Activated CD8-positive, alpha-beta memory T cell treated with anti-CD3 and anti-CD28 coated beads, Interleukin-2, amount 10 ng/mL, durations not matched to agents 7 days and 5 days (primary cell): ENCODE measurements at places on chromosomes 16 and 17. TPM values are rescaled to one million over a fixed set of nuclear protein-coding genes. Genes with fewer than 3 reads are reported as not detected.

The ABCA3 gene
- total RNA-seq: 6.4 TPM

The WSCD1 gene
- total RNA-seq: 0.23 TPM

The RMI2 gene
- total RNA-seq: 70.4 TPM

The YBX2 gene
- total RNA-seq: 1.4 TPM

The NACA2 gene
- total RNA-seq: not detected

The CBFA2T3 gene
- total RNA-seq: not detected

The PDK2 gene
- total RNA-seq: 13.6 TPM

The KRT20 gene
- not detected for total RNA-seq

The GSG1L gene
- total RNA-seq: not detected

The SEZ6L2 gene
- 0.09 TPM for total RNA-seq

GRCh38 chr17:33874617-33875060 lies 380.4 kb upstream of the CCL2 start:
- DNase-seq: no peak
- no peak overlapping the region for H3K4me3 ChIP-seq
- H3K27me3 ChIP-seq: peaks cover 12% of the 10 kb centered on the region

GRCh38 chr16:13839577-13839976 lies 80.4 kb upstream of the ERCC4 start:
- no peak for DNase-seq
- H3K36me3 ChIP-seq: no peaks in the 10 kb centered on the region
- no peaks in the 10 kb centered on the region for H3K4me1 ChIP-seq
- H3K27ac ChIP-seq: no peak overlapping the region
- no peak overlapping the region for H3K4me3 ChIP-seq

GRCh38 chr17:51441431-51441830 lies 181.1 kb downstream of the UTP18 start:
- no peak for DNase-seq
- peaks cover 16% of the 10 kb centered on the region for H3K4me1 ChIP-seq
- no peak overlapping the region for H3K4me3 ChIP-seq
- peaks cover 1% of the 10 kb centered on the region for H3K36me3 ChIP-seq

- no peak for DNase-seq
- H3K4me3 ChIP-seq: no peak overlapping the region
- H3K4me1 ChIP-seq: peaks cover 18% of the 10 kb centered on the region
- H3K27ac ChIP-seq: no peak overlapping the region
- H3K27me3 ChIP-seq: peaks cover 4% of the 10 kb centered on the region
Observed at GRCh38 chr16:2782583-2783351, 4.6 kb downstream of the PRSS33 start.

- H3K36me3 ChIP-seq: no peaks in the 10 kb centered on the region
- H3K27me3 ChIP-seq: no peaks in the 10 kb centered on the region
- H3K27ac ChIP-seq: no peak overlapping the region
- H3K4me3 ChIP-seq: no peak overlapping the region
- no peaks in the 10 kb centered on the region for H3K4me1 ChIP-seq
- DNase-seq: peak; percentile 66
Observed at GRCh38 chr17:38333635-38334295, 10.0 kb downstream of the GPR179 start.

DNA sequence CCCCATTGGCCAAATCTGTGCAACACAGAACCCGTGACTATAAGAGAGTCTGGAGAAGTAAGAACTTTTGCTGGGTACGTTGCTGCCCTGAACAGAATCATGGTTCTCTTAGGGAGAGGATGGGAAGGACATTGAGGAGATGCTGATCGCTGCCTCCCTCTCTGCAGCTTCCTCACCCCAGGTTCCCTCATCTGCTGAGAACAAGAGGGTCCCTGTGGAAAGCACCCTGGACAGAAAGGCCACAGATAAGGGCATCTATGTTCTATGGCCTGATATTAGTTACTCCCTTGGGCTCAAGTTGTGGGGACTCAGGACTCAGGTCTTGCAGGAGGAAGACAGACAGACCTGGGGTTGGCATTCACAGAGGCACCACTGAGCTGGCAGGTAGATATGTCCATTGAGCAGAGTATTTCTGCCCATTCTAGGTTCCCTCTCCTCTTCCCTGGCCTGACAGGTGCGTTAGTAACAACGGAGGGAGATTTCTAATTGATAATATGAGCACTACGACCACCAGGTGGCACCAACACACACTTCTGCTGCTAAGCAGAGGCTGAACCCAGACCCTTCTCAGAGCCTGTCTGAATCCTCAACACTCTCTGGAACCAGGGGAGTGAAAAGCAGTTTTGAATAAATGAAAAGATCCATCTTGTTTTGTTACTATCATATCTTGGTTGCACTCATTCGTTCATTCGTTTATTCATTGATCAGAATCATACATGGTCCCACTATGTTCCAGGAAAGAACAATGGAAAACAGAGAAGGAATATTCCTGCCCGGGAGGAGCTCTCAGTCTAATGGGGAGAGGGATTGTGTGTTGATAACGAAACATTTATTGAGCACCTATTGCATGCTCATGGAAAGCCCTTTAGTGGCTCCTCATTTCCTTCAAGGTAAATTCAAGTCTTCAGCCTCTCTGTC lies 56.4 kb downstream of the SLC6A2 start:
- H3K27me3 ChIP-seq: peaks cover 22% of the 10 kb centered on the region
- H3K27ac ChIP-seq: no peak overlapping the region
- DNase-seq: peak; percentile 69

- no peak overlapping the region for H3K27ac ChIP-seq
- no peak overlapping the region for H3K4me3 ChIP-seq
- no peaks in the 10 kb centered on the region for H3K36me3 ChIP-seq
- H3K4me1 ChIP-seq: peaks cover 5% of the 10 kb centered on the region
Observed at GRCh38 chr17:39212841-39213480, 12.8 kb downstream of the STAC2 start.

DNA sequence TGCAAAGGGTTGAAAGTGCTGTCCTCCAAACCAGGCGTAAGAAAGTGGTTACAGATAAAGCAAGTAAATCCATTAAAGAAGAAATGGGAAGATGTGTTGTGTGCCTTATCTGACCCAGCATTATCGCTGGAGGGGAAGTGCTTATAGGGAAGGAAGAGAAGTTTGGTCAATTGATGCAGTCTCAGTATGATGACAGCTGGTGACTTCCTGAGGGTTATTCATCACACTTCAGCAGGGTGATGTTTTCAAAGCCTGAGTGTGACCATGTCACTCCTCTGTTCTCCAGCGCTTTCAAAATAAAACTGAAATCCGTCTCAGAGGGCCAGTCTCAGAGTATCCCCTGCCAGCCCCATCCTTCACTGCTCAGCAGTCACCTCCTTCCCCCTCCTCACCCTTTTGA lies 505.4 kb upstream of the RBFOX1 start:
- H3K27me3 ChIP-seq: no peaks in the 10 kb centered on the region
- H3K27ac ChIP-seq: no peak overlapping the region
- no peak for DNase-seq
- no peak overlapping the region for H3K4me3 ChIP-seq

DNA sequence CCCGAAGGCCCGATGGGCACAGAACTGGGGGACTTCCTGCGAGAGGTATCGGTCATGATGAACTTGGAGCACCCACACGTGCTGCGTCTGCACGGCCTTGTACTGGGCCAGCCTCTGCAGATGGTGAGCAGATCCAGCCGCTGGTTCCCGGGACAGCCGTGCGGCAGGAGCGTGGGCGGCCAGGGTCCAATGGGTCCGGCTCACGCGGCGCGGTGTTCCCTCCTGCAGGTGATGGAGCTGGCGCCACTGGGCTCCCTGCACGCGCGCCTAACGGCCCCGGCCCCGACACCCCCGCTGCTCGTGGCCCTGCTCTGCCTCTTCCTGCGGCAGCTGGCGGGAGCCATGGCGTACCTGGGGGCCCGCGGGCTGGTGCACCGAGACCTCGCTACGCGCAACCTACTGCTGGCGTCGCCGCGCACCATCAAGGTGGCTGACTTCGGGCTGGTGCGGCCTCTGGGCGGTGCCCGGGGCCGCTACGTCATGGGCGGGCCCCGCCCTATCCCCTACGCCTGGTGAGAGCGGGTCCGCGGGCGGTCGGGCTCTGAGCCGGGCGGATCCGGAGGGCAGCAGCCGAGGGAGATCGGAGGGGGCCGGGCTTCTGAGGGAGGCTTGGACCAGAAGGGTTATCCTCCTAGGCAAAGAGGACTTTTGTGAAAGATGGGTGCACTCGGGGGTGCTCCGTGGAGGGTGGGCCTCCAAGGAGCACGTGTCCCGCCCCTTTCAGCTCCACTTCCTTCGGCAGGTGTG lies 3.0 kb downstream of the TNK1 start:
- peak; percentile 81 for DNase-seq
- peaks cover 2% of the 10 kb centered on the region for H3K36me3 ChIP-seq
- H3K4me1 ChIP-seq: peaks cover 7% of the 10 kb centered on the region
- H3K27ac ChIP-seq: peak overlapping the region; percentile 68

DNA sequence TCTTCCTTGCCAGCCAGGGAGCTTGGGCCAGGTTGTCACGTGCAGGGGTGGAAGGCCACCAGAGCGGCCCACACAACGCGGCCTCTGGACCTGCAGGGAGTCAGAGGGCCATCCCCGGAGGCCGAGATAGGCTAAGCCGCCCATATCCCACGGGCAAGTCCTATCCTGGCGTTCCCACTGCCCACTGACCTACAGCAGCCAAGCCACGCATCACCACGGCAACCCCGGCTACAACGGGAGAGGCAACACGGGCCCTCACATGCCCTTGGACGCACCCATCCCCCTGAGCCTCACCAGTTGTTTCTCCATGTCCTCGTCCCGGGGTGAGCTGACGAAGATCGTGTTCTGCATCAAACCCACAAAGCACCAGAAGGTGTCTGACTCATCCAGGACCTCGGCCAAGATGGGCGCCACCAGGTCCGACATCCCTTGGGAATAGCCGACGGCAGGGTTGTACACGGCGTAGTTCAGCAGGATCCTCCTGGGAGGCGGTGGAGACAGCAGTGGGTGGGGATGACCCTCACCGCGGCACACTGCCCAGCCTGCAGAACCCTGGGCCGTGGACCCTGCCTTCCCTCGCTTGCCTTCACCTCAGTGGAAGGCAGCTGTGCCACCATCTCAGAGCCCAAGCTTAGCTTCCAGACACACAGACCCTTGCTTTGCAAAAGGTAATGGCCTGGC lies 88.2 kb downstream of the TBC1D16 start:
- H3K27ac ChIP-seq: no peak overlapping the region
- H3K27me3 ChIP-seq: no peaks in the 10 kb centered on the region
- no peak overlapping the region for H3K4me3 ChIP-seq
- peaks cover 8% of the 10 kb centered on the region for H3K4me1 ChIP-seq
- no peak for DNase-seq

- H3K4me3 ChIP-seq: no peak overlapping the region
- peaks cover 10% of the 10 kb centered on the region for H3K27me3 ChIP-seq
- no peak for DNase-seq
- H3K36me3 ChIP-seq: no peaks in the 10 kb centered on the region
- peaks cover 7% of the 10 kb centered on the region for H3K4me1 ChIP-seq
Observed at GRCh38 chr16:3246876-3247275, 9.6 kb downstream of the MEFV start.

DNA sequence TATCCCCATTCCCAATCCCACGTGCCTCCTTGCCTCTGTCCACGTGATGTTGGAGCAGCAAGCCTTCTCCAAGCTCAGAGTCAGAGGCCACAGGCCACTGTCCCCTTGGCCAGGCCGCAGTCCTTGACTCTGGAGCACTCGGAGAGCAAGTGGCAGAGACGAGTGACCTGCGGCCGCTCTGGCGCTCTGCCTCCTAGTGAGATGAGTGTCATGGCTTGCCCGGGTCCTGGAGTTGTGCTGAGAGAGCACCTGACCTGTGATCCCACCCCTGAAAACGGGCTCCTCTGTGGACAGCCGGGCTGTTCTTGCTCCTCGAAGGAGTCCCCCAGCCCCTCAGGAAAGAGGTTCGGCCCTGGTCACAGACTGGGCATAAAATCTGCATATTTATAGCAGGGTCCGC lies 10.0 kb upstream of the FASN start:
- H3K36me3 ChIP-seq: no peaks in the 10 kb centered on the region
- no peaks in the 10 kb centered on the region for H3K27me3 ChIP-seq
- peaks cover 29% of the 10 kb centered on the region for H3K4me1 ChIP-seq
- no peak for DNase-seq
- H3K27ac ChIP-seq: no peak overlapping the region

DNA sequence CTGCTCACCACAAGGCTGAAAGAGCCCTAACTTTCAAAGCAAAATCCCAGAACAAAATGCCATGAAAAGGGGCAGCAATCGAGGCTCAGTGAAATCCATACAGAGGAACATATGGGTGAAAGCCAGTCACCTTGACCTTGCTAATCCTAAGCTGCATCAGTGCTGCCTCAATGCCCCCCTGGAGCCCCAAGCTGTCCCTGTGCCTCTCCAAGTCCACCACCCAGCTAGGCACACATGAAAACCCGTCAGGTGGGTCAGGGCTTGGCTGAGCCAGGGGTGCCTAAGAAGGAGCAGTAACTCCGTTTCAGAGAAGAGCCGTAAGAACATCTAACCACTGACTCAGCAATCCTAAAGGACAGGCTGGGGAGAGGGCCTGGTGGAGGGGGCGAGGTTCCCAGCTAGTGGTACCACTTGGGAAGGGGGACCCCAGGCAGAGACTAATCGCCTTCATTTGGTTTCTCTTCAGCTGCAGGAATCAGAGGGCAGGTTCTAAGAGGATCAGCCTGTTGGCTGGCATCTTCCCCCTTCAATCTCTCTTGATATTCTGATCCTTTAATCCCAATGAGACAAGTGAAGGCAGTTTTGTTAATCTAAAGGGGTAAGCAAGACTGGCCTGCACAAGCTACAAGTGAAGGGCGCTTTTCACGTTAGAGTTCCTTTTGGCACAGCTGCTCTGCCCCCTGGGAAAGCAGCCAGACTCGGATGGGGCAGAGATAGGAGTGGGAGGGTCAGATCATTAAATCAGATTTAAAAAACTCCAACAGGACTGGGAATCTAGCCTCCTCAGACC lies 7.6 kb downstream of the PITPNA start:
- H3K4me3 ChIP-seq: no peak overlapping the region
- peaks cover 16% of the 10 kb centered on the region for H3K4me1 ChIP-seq
- no peak for DNase-seq

DNA sequence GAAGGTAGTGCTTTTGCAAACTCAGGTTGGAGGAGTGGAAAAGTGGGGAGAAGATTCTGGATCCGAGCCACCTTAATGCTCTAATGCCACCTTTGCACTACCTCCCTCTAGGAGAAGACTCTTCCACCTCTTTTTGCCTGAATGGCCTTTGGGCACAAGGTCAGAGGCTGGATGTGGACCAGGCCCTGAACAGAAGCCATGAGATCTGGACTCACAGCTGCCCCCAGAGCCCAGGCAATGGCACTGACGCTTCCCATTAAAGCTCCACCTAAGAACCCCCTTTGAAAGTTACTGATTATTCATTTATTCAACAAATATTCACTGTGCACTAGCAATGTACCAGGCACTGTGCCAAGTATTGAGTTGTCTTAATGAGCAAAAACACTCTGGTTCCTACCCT lies 3.2 kb downstream of the SHBG start:
- H3K4me1 ChIP-seq: no peaks in the 10 kb centered on the region
- DNase-seq: no peak
- H3K27ac ChIP-seq: no peak overlapping the region
- H3K4me3 ChIP-seq: no peak overlapping the region

DNA sequence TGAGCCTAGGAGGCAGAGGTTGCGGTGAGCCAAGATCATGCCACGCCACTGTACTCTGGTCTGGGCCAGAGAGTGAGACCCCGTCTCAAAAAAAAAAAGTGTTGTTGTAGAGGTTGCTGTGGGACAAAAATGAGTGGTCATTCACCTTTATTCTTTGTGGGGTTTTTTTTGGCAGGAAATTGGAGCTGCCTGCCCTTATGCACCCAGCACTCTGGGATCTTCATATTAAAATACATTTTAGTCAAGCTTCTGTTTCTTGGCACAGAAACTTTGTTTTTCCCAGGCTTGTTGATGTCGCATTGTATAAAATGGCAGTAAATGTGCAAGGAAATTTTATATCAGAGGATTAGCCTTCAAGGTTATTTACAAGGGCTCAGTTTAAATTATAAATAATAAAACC lies 174.3 kb downstream of the FTO start:
- no peaks in the 10 kb centered on the region for H3K27me3 ChIP-seq
- no peak for DNase-seq
- H3K27ac ChIP-seq: no peak overlapping the region
- peaks cover 18% of the 10 kb centered on the region for H3K36me3 ChIP-seq
